Naive thymus-derived CD4-positive, alpha-beta T cell (primary cell): ENCODE measurements at places on chromosomes 1 and 21.
A peak's percentile ranks its signal among the peaks of the same experiment; 100 is the strongest.

GRCh38 chr1:229066591-229066990 is 204.3 kb upstream of the RAB4A start:
- no peak for DNase-seq

DNA sequence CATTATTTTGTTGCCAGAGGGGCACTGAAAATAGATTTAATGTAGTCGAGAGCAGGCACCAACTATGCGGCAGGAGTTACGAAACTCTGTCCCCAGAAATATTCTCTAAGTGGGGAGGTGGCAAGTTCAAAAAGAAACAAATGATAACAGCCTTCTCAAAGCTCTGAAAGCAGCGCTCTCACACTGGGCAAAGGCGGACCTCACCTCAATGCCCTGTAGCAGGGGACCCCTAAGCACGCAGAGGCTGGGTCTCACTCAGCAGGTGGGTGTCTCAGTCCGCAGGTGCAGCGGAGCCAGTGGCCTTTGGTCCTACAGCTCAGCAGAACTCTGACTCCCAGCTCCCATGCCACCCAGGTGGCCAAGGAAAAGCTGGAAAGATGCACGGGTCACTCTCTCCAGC is 21.8 kb upstream of the TMPRSS2 start:
- no peak for DNase-seq

GRCh38 chr1:20291645-20292084 is 990 bp downstream of the VWA5B1 start:
- DNase-seq = no peak

GRCh38 chr1:43274125-43274803 is 4.5 kb downstream of the TMEM125 start:
- peak; percentile 42 for DNase-seq

DNA sequence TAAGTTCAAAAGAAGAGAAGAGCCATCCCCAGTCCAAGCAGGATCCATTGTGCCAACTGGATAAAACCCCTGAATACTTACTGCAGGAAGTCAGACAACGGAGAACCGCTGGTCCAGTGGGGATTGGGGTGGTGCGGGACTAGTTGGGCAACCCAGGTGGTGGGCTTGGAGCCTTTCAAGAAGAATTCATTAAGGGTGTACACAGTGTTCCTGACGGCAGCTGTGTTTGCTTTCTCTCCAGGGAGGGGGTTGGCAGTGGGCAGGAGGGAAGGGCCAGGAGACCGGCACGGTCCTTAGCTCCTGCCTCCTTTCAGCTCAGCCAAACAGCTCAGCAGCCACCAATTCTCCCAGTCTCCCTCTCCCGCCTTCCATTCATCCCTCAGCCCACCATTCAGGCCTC is 7.1 kb upstream of the CDK18 start:
- no peak for DNase-seq

DNA sequence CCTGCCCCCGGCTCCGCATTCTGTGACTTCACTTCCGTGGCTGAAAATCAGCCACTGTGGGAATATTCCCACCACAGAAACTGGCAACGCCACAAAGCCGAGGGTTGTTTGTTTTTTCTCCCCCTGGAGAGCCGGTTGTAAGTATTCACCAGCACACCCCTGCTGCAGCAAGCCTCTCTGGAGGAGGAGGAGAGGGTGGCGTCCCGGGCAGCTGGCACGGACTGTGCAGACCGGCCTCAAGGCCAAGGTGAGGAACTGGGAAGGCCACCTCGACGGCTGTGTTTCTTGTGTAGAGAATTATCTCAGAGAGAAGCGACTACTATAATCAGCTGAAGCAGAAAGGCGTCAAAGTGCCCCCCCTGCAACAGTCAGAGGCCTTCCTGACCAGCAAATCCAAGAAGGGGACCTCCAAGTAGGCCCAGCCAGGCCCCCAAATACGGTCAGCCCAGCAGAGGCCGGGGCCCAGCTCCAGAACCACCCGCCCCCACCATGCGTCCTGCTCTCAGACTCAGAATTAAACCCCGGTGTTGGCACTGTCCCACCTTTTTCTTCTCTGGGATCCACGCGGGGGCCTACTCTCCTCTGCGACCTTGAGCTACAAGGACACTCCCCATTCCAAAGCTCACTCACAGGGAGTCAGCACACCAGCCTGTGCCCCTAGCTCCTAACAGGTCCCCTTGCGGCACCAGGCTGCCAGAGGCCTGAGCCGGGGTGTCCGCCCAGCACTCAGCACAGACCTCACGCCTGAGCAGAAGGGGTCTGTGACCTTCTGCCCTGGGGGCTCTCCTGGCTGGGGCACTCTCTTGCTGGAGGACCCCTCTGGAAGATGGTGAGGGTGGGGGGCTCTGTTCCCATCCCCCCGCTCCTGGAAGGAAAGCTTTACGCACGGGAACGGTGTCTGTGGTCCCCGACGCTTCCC is 1.2 kb upstream of the SMIM1 start:
- no peak for DNase-seq

DNA sequence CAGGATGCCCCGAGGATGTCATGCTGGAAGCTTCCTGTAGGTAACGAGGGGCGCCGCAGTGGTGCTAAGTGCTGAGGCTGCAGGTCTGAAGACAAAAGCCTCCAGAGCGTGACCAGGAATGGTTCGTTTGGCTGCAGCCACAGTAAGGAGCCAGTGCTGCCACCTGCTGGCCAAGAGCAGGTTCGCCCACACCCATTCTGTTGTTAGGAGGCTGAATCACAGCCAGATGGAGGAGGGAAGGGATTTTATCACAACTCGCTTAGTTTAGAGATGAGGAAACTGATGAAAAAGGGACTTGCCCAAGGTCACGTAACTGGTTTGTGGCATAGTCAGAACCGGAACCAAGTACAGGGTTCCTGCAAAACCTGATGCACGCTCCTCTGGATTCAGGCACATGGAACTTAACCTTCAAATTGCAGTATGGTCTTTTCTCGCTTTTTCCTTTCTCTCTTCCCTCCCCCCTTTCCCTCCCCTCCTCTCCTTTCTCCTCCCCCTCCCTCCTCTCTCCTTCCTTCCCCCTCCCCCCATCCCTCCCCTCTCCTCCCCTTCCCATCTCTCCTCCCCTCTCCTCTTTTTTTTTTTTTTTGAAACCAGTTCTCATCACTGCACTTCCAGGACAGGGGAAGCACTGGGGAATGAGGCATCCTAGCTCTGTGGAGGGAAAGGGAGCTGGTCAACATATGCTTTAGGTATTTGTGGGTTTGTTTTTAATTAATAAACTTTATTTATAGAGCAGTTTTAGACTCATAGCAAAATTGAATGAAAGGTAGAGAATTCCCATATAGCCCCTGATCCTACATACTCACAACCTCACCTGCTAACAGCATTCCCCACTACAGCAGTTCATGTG is 81.8 kb downstream of the MPZL1 start:
- DNase-seq = peak; percentile 66

GRCh38 chr1:201028461-201028889 is 5.0 kb upstream of the KIF21B start:
- DNase-seq = no peak

DNA sequence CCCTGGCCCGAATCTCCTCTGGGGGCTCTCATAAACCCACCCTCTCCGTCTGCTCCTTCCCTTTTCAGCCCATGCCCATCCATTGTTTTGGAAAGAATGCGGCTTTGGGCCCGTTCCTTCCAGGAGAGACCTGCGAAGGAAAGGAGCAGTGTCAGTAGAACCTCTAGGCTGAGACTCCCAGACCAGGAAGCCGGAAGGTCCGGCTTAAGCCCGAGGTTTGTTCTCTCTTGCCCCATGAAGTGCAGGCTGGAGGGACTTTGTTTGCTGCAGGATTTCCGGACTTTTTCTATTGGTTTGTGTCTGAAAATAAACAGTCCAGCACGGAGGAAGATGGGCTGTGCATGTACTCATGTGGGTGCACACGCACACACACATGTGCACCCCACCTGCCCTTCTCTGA is 49.8 kb downstream of the ELK4 start:
- no peak for DNase-seq

DNA sequence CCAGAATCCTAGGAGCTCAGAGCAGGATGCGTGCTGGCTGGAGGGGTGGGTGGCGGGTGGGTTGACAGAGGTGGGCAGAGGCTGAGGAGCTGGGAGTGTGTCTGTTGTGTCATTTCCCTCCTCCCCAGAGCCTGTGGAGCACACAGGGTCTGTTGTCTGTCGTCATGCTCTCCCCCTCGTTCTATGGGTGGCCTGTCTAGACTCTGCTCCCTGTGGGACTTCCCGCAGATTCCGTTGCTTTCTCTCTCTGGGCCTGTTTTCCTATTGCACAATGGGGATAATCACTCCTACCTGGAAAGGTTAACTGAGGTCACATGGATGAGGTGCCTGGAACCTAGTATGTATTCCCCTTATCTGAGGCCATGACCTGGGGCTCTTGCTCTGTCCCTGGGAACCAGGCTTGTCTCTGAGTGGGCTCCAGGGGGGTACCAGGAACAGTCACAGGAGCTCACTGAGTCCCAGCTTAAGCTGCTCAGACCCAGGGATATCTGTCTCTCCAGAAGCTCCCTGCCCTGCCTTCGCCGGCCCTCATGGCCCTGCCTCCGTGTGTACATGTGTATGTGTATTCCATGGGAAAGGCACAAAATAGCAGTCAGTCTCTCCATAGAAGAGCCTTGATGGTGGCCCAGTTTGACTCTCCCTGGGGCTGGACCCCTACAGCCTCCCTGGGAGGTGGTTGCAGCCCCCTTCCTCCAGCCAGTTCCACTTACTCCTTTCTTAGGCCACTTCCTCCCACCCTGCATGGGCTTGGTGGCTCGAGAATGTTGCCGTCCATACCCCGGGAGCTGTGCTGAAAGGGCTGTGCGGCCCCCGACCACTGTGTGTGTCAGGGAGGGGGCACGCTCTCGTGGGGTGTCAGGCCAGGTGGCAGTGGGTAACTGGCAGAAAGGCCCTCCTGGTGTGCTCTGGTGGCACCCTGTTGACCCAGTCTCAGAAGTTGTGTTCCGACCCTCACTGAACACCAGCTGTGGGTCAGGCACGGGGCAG is 17.9 kb downstream of the PTPRF start:
- no peak for DNase-seq

DNA sequence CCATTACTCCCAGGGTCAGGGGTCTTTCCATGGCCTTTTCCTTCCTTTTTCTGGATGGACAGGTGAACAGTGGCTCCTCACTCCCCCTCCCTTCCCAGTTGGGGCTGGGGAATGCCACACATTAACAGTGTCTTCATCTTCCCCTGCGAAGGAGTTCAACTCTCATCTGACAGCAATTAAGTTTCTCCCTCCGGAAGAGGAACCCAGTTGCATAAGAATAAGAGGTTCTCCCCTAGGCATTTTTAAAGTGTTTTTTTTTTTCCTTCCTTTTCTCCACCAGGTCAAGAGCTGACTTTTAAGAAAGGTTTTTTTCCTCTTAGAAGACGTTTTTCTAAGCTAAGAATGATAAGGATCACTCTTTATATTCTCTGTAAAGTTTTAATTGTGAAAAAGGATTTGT is 42.3 kb upstream of the FASLG start:
- DNase-seq = no peak

- no peak for DNase-seq
These were observed 52.3 kb downstream of the SPATA46 start for GRCh38 chr1:162324396-162324795.

- DNase-seq = no peak
These were observed 4.7 kb downstream of the S100A2 start for GRCh38 chr1:153560771-153561465.

DNA sequence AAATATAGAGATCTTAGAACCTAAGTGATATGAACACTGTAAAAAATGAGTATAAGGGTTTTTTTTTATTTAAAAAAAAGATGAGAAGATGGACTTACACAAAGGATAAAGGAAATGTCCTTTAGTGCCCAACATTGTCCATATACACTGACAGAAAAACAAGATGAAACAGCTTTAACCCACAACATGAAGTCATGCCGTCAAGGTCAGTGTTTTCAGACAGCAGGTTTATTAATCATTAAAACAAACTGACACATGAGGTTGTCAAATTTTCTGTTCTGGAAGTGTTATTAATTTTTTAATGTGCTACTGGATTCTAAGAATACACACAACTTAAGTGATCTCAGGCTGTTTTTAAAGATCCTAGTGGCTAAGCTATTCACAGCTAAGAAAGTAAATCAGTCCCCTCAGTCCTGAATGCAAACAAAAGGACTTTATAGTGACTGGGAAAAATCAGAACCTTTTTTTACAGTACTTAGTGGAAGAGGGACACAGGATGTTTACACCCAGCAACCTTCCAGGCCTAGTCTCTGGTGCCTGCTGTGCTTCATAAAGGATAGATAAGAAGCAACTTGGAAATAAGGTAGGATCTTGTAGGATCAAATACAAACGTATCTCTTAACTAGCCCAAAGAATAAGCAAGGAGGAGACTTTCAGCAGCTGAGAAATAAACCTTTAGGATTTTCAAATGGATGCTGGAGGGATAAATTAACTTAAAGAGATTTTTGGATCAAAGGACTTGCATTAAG is 21.9 kb upstream of the PKN2 start:
- DNase-seq = no peak

DNA sequence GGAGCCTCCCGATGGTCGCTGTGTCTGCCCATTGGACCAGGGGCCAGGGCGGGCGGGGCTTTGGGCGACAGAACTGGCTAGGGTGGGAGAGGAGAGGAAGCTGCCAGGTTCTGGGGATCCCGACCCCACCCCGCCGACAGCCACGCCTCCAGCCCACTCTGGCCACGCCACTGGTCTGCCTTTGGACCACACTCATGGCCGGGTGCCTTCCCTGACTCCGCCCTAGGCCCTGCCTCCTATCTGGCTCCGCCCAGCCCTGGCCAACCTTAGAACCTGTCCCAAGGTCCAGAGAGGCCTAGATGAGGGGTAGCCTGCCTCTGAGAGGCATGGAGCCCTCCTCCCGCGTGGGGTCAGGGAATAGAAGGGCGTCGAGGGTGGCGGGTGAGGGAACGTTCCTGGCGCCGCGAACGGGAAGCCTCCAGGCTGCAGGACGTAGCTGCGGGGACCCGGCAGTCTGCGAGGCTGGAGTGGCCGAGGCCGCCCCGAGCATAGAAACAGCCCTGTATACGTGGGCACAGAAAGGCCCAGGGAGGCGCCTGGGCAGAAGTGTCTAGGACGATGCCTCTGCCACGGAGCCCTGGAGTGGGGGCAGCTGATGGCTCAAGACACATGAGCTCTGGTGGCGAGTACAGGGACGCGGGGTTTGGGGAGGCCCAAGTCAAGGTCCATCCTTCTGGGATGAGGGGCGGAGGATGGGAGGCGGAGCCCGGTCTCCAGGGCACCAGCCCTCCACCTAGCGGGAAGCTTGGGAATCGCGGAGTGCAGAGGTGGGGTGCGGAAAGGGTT is 11.5 kb upstream of the COL16A1 start:
- DNase-seq = no peak

DNA sequence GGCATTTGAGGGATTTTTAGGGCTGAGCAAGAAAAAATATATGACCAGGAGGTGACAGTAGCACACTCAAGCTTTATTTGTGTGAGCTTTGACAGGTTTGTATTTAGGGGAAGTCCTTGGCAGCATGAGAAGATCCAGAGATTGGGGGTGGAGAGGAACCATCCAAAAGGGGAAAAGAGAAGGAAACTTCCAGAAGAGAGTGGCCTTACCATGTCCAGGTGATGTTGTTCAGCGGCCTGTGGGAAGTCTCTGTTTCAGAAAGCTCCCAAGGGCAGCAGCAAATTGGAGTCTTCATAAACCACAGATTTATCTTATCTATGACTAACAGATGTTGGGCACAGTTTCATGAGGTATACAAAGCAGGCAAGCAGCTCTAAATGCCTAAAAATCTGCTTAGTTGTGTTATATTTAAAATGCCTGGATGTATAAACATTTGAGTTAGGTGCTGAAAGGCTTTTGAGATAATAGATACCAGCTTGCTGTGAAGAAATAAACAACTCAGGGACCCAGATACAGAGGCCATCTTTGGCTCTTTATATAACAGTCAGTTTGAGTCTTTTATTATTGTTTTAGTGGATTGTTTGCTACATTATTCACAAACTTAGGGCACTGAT is 21.2 kb upstream of the ADAR start:
- no peak for DNase-seq
